GM10248 (cell line): ENCODE measurements at places on chromosomes 1 and 21.

- DNase-seq = no peak
Observed at GRCh38 chr1:54462597-54463258, 56.5 kb upstream of the SSBP3 start.

DNA sequence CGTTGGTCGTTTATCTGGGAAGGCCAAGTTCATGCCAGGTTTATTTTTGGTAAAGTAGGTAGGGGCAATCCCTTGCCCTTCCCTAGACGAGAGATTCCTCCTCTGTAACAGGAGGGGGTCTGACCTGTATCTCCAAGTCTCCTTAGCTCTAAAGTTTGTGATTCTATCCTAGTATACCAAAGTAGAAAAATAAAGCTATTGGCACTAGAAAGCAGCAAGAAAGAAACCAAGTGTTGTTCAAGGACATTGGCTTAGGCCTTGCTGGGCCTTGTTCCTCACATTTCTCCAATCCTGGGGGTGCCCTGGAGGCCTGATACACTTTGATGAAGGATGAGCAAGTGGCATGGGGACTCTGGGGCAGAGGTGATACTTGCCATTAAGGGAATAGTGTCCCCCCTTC, 814 bp downstream of the MTARC2 start:
- no peak for DNase-seq

DNA sequence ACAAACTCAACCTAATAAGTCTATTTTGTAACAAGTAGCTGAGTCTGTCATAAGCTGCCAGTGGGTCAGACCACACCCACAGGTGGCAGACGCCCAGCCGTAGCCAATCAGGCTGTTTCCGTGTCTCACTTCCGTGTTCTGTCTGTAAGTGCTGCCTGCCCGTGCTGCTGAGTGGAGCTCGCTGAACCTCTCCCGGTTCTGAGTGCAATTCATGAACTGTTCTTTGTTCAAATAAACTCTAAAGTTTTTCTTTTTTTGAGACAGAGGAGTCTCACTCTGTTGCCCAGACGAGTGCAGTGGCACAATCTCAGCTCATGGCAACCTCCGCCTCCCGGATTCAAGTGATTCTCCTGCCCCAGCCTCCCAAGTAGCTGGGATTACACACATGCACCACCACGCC, 25.1 kb downstream of the POFUT2 start:
- DNase-seq = no peak

DNA sequence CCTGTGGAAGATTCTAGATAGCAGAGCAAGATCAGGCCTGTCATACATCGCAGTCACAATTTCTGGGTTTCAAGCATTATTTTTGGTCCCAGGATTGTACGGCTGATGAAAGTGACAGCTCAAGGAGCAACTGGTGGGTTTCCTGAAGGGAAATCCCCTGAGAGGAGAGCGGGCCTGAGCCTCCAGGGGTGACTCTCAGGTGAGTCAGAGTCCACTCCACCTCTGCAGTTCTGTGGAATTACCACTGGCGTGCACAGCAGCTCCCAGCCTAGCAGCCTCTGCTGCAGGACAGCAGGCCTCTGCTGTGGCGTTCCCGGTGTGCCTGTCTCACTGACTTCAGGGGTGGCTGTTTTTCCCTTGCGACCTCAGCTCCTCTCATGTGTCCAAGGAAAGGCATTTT, 24.4 kb downstream of the SLC66A1 start:
- DNase-seq = no peak

DNA sequence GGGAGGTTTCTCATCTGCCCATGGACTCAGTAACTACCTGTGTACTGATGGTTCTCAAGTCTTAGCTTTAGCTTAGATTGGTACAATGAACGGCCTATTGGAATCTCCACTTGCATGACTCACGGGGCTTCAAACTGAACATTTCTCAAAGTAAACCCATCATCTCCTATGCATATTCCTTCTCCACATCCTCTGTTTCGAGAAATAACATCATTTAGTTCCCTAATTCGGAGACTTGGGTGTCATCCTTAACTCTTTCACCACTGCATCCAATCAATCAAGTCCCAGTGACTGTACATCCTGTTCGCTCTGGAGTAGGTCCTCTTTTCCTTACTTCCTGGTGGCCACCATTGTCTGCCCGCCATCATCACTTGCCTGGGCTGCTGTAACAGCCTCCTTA, 55.8 kb downstream of the LGR6 start:
- DNase-seq = no peak

DNA sequence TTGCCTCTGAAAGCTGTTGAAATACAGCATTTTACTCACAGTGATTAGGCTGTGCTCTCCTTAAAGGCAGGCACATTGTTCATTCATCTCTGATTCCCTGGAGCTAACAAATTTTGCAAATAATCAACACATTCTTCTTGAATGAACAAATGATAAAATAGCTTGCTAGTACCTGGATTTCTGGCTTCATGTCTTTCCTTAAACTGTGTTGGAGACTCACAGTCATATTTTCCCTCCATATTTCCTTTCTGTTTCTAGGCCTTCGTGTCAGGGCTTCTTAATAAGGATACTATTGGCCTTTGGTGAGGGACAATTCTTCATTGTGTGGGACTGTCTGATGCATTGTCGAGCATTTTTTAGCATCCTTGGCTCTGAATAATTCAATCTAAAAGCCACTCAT, 9.7 kb downstream of the HSD11B1 start:
- no peak for DNase-seq
